ENCODE measurements at places on chromosomes 6 and 20.

DNA sequence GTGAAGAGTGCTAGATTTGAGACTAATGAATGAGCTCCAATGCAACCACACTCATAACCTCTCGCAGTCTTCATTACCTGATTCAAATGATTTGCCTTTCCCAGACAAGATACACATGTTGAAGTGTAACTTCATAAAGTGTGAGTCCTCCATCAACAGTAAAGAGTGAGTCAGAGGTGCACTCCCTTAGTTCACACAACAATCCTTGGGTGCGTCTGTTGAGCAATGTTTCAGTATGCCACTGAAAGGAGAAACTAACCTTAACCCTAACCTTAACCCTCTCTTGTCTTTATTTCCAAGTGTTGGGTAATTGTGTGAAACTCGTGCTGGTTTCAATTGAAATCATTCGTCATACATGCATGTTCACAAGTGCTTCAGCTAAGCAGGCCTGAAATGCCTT lies 21.0 kb upstream of the RIN2 start:
- DNase-seq = no peak

- DNase-seq = no peak
These were observed 7.2 kb upstream of the HDAC2 start for GRCh38 chr6:113978084-113978675.

- no peak for DNase-seq
These were observed 226.2 kb upstream of the MARCKS start for GRCh38 chr6:113630738-113631535.

DNA sequence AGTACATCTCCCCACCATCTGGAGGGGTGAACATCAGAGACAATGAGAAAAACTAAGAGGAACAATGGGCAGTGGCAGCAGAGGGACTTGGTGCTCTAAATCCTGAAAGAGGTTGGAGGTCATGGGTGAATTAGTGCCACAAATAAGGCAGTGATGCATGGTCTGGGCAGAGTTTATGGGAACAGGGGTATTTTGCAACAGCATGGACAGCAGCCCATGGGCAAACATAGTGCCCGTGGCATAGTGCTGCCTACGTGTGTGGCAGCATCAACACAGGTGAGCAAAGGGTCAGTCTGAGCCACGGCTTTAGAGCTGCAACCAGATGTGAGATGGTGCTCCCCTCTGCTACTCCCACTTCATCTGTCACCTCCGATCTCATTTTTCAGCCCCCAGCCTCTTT lies 459.1 kb upstream of the CITED2 start:
- DNase-seq = no peak

DNA sequence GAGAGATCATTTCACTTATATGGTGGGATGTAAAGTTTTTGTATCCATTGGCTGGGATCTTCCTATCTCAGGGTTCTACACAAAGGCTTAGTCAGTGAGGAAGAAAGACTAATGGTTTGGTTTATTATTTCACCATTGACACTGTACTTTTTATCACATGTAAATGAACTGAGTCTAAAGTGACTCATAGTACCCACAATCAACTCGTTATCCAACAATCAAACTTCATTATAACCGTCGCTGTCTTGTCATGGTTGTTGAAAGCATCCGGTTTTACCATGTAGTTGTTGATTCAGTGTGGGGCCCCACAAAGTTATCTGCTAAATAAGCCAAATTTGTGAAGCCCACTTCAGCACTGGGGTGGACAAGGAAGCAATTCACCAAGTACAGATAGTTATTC lies 55.8 kb upstream of the MTRF1L start:
- DNase-seq = no peak

GRCh38 chr20:6384380-6384779 lies 261.6 kb upstream of the FERMT1 start:
- DNase-seq = no peak

DNA sequence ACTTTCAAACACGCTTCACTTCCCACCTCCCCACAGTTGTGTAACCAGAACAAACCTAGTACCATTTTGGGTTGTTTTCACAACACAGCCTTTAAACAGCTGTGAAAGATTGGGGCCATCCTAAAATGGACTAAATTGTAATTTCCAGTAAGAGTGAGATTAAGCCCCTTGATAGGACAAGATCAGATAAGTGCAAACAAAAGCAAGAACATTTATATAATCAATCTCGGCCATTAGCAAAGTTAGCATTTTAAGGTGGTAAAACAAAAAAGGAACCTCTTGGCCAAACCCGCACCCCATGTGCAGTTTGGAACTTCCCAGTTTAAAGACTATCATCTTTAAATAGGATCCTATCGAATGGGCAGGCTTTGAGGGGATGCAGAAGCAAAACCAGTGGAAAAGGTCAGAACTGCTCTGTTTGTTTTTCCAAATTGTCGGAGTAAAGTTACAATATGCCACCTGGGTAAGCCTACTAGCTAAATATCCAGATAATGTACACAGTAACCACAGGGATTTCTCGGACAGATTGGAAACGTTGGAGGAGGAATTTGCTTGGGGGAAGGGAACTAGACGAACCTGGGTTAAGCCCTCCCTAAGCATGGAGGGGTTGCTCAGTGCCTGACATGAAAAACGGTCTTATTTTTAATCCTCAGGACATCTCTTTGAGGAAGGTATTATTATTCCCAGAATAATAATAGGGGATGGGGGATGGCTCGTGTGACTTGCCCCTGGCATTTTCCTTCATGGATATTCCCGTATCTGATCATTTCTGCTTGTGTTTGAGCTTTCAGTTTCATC lies 159.8 kb upstream of the SALL4 start:
- no peak for DNase-seq

GRCh38 chr6:170135461-170135820 lies 155.4 kb downstream of the DLL1 start:
- no peak for DNase-seq

GRCh38 chr6:113763311-113763766 lies 93.8 kb upstream of the MARCKS start:
- DNase-seq = no peak

- DNase-seq = no peak
These were observed 177.6 kb downstream of the MAFB start for GRCh38 chr20:40511478-40511877.

GRCh38 chr6:45531999-45532595 lies 154.4 kb upstream of the SUPT3H start:
- no peak for DNase-seq

- no peak for DNase-seq
These were observed 122.1 kb downstream of the OGFRL1 start for GRCh38 chr6:71410681-71411080.

DNA sequence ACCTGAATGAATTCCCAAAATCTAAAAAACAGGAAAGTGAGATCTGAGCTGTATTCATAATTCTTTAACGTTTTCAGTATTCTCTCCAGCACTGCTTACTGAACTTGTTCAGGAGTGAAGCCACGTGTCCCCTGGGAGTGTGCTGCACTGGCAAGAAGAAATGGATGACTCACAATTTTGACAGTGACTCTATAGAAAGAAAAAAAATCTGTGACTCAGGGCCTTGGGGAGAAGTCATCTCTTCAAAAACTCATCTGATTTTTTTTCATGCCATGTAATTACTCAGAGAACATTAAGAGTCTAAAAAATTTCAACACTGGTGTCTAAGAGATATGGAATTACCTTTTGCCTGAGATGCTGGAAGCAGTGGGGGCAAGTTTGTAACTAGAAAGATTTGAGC lies 39.7 kb downstream of the ANKEF1 start:
- DNase-seq = no peak

DNA sequence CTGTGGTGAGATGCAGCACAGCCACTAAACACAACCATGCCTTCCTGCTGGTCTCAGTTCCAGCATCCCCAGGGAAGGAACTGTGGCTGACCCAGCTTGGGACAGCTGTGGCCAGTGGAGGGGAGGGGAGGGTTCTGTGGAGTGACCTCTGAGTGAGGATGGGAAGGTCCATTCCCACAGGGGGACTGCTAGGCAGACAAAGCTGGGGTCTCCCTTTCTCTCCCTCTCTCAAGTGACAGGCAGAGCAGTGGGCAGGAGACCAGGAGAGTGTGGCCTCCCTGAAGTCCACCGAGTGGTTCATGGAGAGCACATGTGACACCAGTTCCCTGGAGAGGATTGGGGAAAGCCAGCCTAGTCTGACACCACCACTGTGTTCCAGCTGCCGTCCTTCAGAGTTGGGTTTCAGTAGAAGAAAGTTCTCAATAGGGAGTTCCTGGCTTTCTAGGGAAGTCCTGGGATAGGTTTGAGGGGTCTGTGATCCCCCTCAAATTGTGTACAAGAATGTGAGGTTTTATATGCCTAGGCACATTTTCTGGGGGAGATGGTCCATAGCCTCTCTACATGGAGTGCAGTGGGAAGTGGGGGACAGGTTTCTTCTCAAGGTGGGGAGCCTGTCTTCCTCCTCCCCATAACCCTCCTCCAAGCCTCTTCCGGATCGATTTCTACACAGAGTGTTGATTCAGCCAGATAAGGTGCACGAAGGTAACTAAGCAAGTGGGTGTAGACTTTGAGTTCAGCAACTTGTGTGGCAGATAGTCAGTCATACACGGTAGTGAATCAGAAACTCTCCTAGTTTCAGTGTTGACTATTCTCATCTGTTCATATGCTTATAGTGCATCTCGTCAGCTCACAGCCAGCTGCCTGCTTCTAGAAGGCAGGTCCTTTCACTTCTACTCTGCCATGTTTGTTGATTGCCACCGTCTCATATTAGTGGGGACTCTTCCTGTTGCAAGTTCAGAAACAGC lies 18.9 kb downstream of the MANBAL start:
- no peak for DNase-seq

DNA sequence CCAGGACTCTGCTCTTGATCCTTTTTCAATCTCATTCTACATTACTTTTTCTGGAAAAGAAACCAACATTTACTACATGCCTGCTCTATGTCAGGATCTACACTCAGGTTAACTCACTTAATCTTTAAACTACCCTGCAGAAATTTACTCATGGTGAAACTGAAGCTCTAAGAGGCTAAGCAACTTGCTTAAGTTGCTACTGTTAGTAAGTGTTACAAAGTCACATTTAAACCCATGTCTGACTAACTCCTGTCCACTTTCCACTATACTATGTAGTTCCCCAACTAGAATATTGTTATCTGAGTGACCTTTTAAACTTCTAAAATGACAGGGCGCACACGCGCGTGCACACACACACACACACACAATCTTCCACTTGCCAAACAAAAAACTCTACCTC lies 5.0 kb downstream of the CEP162 start:
- DNase-seq = no peak

- DNase-seq = no peak
These were observed 10.7 kb upstream of the KCNK15 start for GRCh38 chr20:44734938-44735337.

GRCh38 chr6:15434263-15434662 lies 188.4 kb downstream of the JARID2 start:
- DNase-seq = no peak

GRCh38 chr6:61953851-61954250 lies 332.2 kb downstream of the KHDRBS2 start:
- DNase-seq = no peak

- no peak for DNase-seq
These were observed 15.3 kb upstream of the CCN2 start for GRCh38 chr6:131966443-131966842.

- DNase-seq = no peak
These were observed 341.2 kb downstream of the ADGRB3 start for GRCh38 chr6:68976260-68976659.

DNA sequence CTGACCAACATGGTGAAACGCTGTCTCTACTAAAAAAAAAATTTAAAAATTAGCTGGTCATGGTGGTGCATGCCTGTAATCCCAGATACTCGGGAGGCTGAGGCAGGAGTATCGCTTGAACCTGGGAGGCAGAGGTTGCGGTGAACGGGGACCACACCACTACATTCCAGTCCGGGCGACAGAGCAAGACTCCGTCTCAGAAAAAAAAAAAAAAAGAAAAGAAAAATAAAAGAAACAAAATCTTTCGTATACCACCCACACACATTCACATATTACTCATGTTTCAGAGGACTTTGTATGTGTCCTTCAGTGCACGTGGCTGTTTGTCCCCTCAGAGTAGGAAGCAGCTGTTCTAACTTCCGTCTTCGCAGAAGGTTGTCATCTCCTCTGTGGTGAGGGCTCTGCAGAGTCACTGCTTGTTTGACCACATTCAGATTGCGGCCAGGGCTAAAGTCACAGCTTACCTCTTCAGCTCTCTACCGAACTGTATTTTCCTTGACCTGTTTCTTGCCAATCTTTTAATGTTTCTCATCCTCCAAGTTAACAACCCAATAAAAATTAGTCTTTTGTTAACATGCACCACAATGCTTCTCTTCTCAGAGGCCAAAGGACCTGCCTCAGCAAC lies 36.6 kb upstream of the HIVEP1 start:
- no peak for DNase-seq

GRCh38 chr20:62133051-62133845 lies 9.9 kb downstream of the PSMA7 start:
- no peak for DNase-seq

DNA sequence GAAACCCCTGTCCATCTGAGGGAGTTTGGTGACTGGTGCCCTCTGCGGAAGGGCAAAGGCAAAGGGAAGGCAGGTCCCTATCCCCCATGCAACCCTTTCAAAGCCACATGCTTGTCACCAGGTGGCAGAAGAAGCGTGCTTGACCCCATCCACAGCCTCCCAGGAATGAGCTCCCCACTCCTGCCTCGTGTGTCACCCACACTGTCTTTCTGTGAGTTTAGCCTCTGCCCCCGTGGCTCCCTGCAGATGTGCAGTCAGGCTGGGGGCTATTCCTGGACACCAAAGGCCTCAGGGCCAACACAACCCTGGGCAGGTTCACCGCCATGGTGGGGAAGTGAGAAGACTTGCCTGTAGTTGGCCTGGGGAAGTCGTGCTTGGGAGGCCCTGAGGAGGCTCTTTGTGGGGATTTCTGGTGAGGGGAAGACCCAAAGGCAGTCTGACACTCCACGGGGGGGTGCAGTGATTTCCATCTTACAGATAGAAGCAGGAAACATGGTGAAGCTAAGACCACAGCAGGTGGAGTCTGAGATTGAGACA lies 16.6 kb upstream of the PCMTD2 start:
- no peak for DNase-seq

- no peak for DNase-seq
These were observed 681.0 kb upstream of the GJE1 start for GRCh38 chr6:141451511-141452353.

DNA sequence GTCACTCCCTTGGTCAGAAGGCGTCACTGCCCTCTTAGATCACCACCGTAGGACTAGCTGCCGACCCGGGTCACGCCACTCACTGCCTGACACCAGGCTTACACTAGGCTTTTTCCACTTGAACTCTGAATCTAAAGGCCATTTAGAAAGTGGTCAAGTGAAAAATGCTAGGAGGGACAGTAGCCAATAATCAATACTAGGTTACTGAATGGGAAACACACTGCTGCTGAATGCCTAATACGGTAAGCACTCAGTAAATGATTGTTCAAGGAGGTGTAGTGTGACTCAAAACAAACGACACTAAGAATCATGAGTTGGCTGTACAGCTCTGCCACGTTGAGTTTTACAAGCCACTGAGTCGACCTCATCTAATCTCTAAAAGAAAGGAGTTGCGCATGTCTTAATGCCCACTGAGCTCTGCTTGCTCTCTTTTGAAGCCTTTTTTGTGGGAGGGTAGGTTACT lies 760 bp upstream of the IBTK start:
- DNase-seq = no peak

- no peak for DNase-seq
These were observed 56.0 kb downstream of the KCNK5 start for GRCh38 chr6:39173270-39173669.
